A549 treated with dexamethasone at 1 μM for 4 hours (cell line): ENCODE measurements at places on chromosomes 1 and 21. TPM values are rescaled to one million over a fixed set of nuclear protein-coding genes. Genes with fewer than 3 reads are reported as not detected.

The UQCRHL gene
- 5.5 to 10.6 TPM (median 5.7 TPM) in 5 replicates for total RNA-seq

The CCDC24 gene
- total RNA-seq = 6.1 to 8.3 TPM (median 7.5 TPM) in 5 replicates

The MFSD2A gene
- total RNA-seq = 8.4 to 11.4 TPM (median 10.4 TPM) in 5 replicates

The CFHR4 gene
- not detected in 5 replicates for total RNA-seq

The ZNF678 gene
- 1.2 to 1.7 TPM (median 1.6 TPM) in 5 replicates for total RNA-seq

The KCNH1 gene
- total RNA-seq = 2.1 to 2.6 TPM (median 2.1 TPM) in 5 replicates

The OR2L13 gene
- total RNA-seq = not detected in 5 replicates

The CALML6 gene
- total RNA-seq = 0.08 to 0.33 TPM (median 0.24 TPM) in 5 replicates

The VSIG8 gene
- total RNA-seq = 0.06 to 0.11 TPM in 2 of 5 replicates, not detected in the others

The PLA2G2F gene
- total RNA-seq = not detected in 5 replicates

The LRRC71 gene
- 0.08 to 0.12 TPM (median 0.10 TPM) in 5 replicates for total RNA-seq

The RAB42 gene
- total RNA-seq = 2.5 to 4.0 TPM (median 3.1 TPM) in 5 replicates

The CENPF gene
- 71.3 to 85.3 TPM (median 81.8 TPM) in 5 replicates for total RNA-seq

The ST6GALNAC5 gene
- total RNA-seq = 0.09 to 0.29 TPM (median 0.15 TPM) in 4 of 5 replicates, not detected in the other

The BNIPL gene
- 0.07 to 0.17 TPM (median 0.11 TPM) in 4 of 5 replicates, not detected in the other for total RNA-seq

The HSD3B1 gene
- total RNA-seq = 0.11 TPM in 1 of 5 replicates, not detected in the others

The KRTAP11-1 gene
- total RNA-seq = 0.09 TPM in 1 of 5 replicates, not detected in the others

The WNT2B gene
- total RNA-seq = 0.19 to 0.33 TPM (median 0.21 TPM) in 5 replicates

The RORC gene
- 0.03 to 0.08 TPM (median 0.04 TPM) in 4 of 5 replicates, not detected in the other for total RNA-seq

The ST6GALNAC3 gene
- total RNA-seq = 0.21 to 1.1 TPM (median 0.64 TPM) in 5 replicates

The SLC44A5 gene
- 0.03 to 0.09 TPM (median 0.06 TPM) in 4 of 5 replicates, not detected in the other for total RNA-seq

The MSH4 gene
- 0.02 to 0.03 TPM in 2 of 5 replicates, not detected in the others for total RNA-seq

The SLAMF7 gene
- 0.87 to 1.8 TPM (median 1.6 TPM) in 5 replicates for total RNA-seq
